Activated B cell treated with CpG ODN at 0.5 μM for 24 hours (primary cell): ENCODE measurements at places on chromosomes 5 and 9.

DNA sequence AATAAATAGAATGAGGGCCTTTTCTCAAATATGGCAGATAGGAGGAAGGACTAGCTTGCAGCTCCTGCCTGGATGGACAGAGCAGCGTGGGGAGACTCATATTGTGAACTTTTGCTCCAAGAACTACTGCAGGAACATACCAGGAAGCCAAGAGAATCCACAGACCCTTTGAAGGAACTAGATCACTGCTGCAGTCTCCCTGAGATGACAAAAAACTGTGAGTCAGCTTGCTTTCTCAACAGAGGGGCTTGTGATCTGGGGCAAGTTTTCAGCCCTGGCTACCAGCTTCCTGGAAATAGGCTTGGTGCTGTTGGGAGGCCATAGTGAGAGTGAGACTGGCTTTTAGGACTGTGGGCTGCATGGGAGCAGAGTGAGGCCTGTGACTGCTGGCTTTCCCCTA is 170.6 kb upstream of the TRIM32 start:
- no peak for DNase-seq
- no peak overlapping the region for H3K4me3 ChIP-seq
- no peaks in the 10 kb centered on the region for H3K27me3 ChIP-seq
- H3K27ac ChIP-seq: no peak overlapping the region

DNA sequence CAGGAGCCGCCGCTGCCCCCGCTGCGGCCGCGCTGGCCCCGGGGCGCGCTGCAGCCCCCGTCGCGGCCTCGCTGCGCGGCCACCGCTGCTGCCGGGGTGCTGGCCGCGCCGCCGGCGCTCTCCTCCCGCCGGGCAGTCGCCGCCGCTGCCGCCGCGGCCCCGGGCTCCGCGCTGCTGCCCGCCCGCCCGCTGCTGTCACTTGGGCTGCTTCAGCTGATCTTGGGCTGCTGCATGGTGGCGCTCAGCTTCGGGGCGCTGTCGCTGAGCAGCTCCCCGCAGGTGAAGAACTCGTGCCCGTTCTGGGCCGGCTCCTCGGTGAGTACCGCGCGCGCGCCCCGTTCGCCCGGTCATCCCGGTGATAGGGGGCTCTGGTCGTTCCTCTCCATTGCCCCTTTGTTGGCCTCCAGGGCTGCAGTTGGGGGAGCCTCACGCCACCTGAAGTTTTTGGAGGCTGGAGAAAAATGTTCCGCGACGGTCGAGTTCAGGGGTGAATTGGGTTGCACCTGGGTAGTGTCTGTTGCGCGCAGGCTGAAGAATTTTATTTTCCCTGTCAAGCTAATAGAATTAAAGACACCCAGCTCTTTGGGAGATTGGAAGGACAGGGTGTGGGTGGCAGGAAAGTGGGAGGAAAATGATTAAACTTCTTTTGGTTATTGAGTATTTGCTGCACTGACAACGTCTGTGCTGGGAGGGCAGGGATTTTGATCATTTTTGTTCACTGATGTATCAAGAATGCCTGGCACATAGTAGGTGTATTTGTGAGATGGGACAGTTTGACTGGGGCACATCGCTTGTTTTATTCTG is 596 bp downstream of the ENTREP1 start:
- no peak overlapping the region for H3K27ac ChIP-seq
- no peak for DNase-seq
- H3K27me3 ChIP-seq: peaks cover 37% of the 10 kb centered on the region
- no peaks in the 10 kb centered on the region for H3K36me3 ChIP-seq

DNA sequence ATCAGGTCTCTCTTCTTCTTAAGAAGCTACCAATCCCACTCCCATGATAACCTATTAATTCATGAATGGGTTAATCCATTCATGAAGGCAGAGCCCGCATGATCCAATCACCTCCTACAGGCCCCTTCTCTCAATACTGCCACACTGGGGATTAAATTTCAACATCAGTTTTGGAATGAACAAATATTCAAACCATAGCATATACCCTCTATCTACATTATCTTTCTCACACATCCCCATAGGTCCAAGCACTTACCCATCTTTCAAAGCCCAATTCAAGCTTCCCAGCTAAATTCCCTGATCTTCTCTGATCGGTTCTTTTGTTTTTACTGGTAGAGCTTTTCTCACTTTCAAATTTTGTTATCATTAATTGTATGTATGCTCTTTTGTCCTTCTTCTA is 10.5 kb upstream of the SHOC1 start:
- no peaks in the 10 kb centered on the region for H3K27me3 ChIP-seq
- no peak overlapping the region for H3K27ac ChIP-seq
- H3K36me3 ChIP-seq: no peaks in the 10 kb centered on the region
- H3K4me1 ChIP-seq: peaks cover 3% of the 10 kb centered on the region

GRCh38 chr5:10789726-10790125 is 28.7 kb upstream of the DAP start:
- no peaks in the 10 kb centered on the region for H3K4me1 ChIP-seq
- H3K36me3 ChIP-seq: no peaks in the 10 kb centered on the region
- H3K27ac ChIP-seq: no peak overlapping the region
- DNase-seq: no peak
- no peaks in the 10 kb centered on the region for H3K27me3 ChIP-seq
